ENCODE measurements at places on chromosomes 3 and 15.

- no peak for DNase-seq
Measured at GRCh38 chr15:26691249-26691648, 81.6 kb downstream of the GABRB3 start.

DNA sequence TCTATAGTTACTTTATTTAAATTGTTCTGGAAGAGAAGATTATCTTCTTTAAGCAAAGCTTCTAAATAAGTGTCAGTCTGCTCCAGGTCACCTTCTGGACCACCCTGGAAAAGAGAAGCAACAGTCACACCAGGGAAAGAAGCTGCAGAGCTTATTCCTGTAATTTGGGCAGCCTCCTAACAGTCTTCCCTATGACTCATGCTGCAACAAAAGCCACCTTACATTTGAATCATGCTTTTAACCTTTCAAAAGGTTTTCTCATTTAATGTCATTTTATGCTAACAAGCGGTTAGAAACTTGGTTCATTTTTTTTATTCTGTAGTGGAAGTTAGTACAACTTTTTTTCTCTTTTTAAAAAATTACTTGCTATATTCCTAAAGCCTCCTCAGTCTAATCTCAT, 5.3 kb upstream of the GUCA1C start:
- DNase-seq, result no peak

GRCh38 chr15:27846722-27847395, 252.3 kb downstream of the OCA2 start:
- no peak for DNase-seq

- no peak for DNase-seq
Measured at GRCh38 chr15:101123222-101123910, 128.5 kb downstream of the CHSY1 start.

DNA sequence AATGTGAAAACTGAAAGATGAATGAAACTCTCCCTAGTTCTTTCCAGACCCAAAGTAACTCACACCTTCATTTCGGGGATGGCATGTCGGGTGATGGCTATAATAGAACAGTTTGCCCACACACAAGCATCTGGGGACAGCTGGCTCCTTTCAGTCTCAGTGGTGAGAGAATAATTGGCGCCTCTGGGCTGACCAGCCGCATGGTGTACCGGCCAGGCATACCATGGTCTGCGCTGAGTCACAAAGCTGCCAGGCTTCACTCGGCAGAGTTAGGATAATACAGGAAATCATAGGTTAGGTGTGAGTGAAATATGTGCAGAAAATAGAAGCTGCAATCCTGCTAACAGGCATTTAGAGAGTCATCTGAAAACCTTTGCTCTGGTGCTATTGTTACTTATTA, 80.4 kb upstream of the IGF1R start:
- no peak for DNase-seq

- DNase-seq, result no peak
Measured at GRCh38 chr15:69392352-69392751, 21.8 kb upstream of the KIF23 start.

- no peak for DNase-seq
Measured at GRCh38 chr3:12143949-12144504, 14.7 kb downstream of the TIMP4 start.

Measured in CD4-positive, alpha-beta T cell treated with Interleukin-10 for 1 hour (primary cell).